ENCODE measurements at places on chromosomes 13 and 19.

DNA sequence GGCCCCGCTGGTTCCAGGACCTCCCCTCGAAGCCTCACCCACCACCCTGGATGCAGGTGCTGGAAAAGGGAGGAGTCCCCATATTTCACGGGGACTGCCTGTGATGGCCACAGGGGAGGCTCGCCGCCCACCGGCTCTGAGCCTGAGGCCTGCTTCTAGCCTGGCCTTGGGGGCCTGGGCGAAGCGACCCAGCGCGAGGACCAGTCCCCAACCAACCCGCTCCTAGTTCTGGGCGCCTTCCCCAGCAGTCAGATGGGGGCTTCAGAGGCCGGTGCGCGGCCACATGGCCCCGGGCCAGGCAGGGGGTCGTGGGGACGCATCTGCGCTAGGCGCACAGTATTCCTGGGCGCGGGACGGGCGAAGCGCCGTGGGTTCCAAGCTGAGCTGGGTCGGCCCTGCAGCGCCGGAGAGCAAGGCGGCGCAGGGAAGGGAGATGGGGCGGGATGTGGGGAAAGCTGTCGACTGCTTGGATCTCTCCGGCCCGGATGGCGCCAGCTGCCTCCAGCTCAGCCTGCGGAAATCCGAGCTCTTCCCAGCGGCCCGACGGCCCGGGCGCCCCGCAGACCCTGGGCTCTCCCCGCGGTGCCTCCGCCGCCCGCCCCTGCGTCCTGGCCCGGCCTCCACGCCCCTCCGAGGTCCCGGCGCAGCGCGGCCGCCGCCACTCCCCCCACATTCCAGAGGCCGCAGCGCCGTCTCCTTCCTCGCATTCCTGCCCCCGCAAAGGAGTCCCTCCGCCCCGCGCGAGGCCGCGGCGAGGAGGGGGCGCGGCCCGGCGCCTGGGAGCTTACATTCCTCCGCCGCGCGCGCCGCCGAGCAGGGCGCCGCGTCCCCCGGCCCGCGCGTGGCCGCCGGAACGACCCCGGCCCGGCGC lies at the start of gene WTIP:
Gene WTIP, plus strand, starts transcription at position 788 of the 871 bp plus-strand sequence. CDS start 217 bp downstream, outside the sequence.
- DNase-seq = no peak

DNA sequence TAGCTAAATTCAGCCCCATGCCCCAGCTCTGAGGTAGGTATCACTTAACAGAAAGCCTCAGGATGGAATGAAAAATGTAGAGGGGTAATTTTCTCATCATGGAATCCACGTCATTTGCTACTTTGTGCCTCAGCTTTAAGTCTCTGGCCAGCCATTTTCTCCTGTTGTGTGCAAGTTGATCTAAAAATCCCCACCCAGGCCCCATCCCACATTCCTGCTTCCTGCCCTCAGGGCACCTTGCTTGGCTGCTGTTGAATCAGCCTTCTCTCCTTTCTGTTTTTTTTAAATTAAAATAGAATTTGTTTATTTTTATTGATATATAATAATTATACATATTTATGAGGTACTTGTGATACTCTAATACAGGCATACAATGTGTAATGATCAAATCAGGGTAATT lies 179.9 kb upstream of the TSHZ3 start:
- DNase-seq = no peak

GRCh38 chr13:53512635-53513034 lies 484.0 kb downstream of the OLFM4 start:
- DNase-seq = no peak

GRCh38 chr13:101869553-101869952 lies 417.1 kb downstream of the ITGBL1 start:
- no peak for DNase-seq

DNA sequence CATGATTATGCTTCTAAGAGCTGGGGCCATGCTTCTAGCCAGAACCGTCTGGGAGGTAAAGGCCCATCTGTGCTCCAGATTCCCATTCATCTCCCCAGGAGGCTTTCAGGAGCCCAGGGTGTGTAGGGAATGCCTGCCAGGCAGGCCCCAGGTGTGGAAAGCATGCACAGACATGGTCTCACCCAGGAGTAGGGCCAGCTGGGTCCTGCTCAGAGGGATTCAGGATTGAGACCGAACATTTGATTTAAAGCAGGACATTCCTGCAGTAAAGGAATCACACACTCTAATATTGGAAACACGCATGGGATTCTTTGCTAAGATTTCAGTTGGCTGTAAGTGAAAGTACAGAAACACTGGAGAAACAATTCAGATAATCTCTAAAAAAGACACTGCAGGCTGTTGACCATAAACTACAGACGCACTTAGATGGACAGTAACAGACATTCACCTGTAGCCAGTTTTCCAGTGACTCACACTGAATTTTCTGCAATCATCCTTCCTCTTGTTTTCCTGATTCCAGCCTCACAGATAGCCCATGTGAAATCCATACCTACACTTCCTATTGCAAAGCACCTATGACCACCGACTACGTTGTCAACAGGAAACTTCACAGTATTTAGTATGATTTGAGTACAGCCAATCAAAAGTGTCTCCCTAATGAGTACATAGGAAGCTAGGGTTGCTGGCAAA lies 257.8 kb downstream of the TBC1D4 start:
- no peak for DNase-seq

DNA sequence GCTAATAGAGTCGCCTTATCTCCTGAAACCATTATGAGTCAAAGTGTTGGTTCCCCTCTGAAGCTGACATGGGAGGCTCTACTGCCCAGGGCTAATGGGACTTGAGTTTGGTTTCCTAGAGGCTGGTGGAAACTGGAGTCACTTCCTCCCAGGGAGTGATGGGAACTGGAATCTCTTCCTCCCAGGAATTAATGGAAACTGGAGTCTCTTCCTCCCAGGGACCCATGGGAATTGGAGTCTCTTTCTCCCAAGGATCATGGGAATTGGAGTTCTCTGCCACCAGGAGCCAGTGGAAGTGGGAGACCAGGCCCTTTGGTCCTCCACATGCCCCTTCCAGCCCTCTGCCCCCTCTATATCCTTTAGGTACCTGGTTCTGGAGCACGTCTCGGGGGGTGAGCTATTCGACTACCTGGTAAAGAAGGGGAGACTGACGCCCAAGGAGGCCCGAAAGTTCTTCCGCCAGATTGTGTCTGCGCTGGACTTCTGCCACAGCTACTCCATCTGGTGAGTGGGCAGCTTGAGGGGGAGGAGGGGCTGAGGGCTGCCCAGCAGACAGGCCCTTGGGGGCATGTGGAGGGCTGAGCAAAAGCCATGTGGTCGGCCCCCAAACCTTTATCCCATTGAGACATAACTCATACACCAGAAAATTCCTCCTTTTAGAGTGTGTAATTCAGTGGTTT lies 5.5 kb downstream of the BRSK1 start:
- no peak for DNase-seq

- DNase-seq = no peak
These were observed 265.3 kb upstream of the STARD13 start for GRCh38 chr13:33550885-33551284.

DNA sequence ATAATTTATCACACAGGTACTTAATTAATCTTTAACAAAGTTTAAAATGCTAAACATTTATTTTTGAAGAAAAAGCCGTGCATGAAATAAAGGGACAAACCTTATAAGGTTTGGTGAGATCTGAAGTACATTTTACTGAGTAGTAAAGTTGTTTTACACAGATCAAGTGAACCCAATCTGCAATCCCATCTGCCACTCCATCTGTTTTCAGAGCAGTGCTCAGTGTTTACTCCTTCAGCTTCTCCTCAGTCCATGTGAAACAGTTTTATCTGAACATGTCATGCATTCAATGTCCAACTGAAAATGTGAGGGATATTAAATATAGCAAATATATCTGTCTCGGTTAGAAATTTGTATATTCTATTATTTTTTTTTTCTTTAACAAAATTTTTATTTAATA lies 166.8 kb downstream of the MAB21L1 start:
- no peak for DNase-seq

DNA sequence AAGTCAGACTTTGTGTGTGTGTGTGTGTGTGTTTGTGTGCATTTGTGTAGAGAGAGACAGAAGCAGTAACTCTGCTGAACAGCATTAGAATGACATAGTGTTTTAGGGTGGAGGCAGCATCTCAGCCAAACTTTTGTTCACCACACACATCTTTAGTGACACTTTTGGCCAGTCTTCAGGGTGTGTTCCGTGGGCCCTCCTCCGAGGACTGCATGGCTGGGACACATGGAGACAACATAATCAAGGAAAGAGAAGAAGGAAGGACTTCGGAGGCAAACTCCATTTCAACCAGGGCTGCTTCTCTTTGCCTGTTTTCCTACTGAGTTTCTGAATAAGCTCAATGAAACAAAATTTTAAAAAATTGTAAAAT lies 205.1 kb downstream of the LHFPL6 start:
- no peak for DNase-seq

DNA sequence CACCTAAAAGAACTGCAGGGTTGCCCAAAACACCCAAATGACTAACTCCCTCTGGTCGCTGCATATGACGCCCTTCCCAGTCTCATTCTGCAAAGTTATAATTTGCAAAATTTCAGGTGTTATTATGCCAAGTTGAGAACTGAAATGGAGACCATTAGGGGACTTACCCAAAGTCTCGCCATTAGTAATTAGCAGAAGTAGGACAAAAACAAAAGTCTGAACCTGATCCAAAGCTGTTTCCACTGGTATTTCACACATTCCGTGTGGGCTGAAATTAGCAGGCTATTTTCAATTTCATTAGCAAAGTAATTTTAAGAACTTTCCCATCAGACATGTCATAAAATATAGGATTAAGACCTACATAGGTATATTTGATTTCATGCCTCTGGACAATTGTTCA lies 6.8 kb downstream of the RUBCNL start:
- DNase-seq = no peak

DNA sequence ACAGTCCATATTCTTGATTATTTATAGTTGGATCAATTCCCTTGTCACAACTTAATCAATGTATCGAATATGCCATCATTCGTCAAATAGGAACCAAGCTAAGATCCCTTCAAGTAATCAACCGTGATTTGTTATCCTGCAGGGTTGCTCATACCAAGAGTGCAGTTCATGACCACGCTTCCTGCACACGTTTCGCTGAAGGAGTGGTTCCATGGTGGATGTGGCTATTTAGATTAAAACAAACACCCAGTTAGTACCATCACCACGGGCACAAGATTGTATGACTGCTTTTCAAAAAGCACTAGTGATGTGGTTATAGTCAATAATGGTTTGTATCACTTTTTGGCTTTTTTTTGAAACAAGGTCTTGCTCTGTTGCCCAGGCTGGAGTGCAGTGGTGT lies 41.1 kb upstream of the CCNE1 start:
- DNase-seq = no peak

- no peak for DNase-seq
These were observed 3.4 kb upstream of the URAD start for GRCh38 chr13:27991881-27992280.

DNA sequence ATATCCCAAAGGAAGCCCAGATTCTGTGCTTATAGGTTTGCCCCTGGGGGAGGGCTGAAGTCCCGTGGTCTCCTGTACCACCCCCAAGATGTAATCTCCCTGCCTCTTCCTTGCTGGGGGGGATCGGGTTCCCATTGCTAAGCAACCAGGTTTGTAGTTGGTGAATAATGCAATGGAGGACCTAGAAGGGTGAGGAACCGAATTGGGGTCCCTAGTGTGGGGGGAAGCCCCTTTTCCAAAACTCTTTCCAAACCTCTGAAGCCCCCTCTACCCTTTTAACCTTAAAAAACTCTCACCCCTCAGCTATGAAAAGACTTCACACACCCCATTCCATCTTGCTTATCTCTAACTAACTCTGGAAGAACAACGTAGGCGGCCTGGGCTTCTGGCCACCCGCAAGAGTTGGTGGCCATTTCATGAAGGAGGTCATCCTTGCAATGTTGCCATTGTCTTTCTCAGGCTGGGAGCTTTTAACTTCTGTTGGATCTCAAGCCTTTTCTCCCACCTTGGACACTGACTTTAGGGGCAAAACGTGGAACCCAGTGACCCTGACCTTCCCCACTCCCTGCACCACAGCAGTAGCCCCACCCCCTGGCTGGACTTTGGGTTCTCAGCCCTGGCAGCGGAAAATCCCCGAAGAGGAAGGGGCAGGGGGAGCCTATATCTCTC lies 661 bp downstream of the PALM3 start:
- DNase-seq = no peak

DNA sequence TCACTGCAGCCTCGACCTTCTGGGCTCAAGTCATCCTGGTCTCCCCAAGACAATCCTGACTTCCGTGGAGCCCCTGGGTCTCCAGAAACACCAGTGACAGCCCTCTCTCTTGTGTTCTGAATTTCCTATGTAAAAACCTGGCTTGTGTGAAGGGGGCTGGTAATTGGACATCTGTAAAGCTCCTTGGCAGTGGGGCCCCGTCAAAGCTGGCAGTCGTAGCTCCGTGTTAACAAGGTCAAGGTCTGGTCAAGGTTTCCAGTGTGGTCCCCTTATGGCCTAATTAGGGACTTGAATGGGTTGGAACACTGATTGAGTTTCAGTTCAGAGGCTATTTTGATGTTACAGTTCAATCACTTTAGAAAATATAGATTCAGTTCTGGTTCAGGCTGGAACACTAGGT lies 32.8 kb upstream of the NDUFS7 start:
- no peak for DNase-seq

GRCh38 chr13:50366488-50367174 lies 351.4 kb downstream of the KCNRG start:
- no peak for DNase-seq

DNA sequence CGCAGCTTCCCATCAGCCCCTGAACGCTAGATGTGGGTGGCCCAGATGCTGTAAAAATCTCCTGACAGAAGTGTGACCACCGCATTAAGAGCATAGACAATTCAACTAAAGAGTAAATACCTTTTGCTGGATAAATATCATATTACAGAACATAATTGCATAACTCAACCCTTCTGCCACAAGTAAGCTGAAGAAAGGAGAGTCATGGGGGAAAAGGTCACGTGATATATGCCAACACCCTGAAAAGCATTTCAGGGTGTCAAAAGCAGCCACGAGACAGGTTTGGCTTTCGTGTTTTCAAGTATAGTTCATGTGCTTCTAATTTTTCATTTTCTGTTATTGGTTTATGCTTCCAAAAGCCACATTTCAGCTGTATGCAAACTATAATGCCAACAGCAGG lies 71.3 kb downstream of the LHFPL6 start:
- no peak for DNase-seq

DNA sequence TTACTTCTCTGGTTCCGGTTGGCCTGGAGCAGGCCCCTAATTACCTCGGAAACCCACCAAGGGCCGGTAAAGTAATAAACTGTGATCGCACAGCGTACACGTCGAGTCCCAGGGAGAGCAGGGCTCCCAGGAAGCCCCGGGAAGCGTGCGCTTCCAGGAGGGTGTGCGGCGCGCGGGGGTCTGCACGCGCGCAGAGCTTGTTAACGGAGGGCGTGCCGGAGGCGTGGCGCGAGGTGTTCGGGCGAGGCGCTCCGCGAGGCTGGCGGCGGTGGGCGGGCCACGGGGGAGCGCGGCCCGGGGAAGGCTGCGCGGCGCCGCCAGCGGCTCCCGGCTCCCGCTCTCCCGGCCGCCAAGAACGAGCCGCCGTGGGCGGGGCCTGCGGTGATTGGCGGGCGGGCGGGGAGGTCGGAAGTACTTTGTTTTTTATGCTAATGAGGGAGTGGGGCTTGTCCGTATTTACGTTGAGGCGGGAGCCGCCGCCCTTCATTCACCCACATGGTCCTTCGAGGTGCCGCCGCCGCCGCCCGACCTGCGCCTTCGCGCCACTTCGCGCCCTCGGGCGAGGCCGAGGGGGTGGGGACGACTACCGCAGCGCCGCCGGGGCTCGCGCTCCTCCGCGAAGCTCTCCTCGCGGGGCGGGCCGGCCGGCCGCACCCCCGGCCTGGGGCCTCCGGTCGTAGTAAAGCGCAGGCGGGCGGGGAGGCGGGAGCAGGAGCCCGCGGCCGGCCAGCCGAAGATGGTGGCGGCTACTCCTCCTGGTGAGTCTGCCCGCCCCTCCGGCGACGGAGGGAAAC lies at the start of gene MIR17HG:
Gene MIR17HG, plus strand, starts transcription at position 486 of the 794 bp plus-strand sequence.
- peak; percentile 85 for DNase-seq
